Daoy (cell line): ENCODE measurements at places on chromosomes 2 and 18.

GRCh38 chr2:61536572-61537276 is 1.4 kb downstream of the XPO1 start:
- DNase-seq, result peak; percentile 91

GRCh38 chr2:232658217-232658785 is 24.9 kb downstream of the EFHD1 start:
- DNase-seq, result no peak

DNA sequence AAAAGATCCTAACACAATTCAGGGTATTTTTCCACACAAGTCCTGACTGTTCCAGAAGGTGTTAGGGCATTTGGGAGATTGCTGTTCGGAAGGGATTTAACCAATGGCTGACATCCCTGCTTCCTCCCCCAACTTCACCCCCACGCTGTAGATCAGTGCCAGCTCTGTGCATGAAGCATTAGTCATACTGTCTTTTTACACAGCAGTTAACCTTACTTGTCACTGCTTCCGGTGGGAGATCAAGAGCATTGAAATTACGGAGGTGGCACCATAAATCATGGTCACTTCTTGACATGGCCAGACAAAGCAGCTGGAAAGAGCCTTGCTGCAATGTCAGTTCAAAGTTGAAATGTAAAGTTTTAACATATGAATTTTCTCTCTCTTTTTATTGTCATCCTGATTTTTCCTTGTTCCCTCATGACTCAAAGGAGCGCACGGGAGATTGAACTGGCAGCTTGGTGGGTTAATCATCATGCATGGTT is 70.2 kb downstream of the HRH4 start:
- DNase-seq, result peak; percentile 69

DNA sequence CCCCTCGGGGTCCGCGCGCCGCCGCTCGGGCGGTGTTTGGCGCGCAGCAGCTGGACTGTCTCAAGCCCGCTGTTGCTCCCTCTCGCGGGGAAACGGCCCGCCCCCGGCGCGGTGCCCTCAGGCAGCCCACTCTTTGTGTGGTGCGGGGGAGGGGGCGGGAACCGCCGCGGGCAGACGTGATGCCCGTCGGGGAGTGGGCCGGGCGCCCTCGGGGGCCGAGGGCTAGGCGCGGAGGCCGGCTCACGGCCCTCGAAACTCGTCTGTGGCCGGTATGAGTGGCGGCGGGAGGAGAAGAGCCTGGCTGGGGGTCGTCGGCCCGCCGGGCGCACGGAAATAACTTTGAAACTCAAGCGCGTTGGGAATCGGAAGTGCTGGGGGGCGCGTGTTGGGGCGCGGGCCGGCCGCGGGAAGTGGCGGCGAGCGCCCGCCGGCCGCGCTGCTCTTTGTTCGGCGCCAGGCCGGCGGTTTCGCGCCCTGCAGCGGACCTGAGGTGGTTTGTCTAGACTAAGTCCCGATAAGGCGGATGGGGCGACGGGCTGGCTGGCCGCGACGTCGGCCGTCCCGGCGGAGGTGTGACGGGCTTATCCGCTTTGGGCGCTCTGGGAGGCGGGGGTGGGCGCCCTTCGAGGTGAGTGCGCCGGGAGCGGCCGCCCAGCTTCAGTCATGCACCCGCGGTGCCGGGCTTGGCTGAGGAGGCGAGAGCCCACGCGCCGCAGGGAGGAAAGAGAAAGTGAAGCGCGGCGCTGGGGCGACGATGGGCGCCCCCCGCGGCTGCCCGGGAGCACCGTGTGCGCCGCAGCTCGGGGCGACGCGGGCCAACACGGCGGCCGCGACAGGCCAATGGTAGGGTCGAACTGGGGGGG is 679 bp downstream of the PTMA start:
- peak; percentile 48 for DNase-seq

DNA sequence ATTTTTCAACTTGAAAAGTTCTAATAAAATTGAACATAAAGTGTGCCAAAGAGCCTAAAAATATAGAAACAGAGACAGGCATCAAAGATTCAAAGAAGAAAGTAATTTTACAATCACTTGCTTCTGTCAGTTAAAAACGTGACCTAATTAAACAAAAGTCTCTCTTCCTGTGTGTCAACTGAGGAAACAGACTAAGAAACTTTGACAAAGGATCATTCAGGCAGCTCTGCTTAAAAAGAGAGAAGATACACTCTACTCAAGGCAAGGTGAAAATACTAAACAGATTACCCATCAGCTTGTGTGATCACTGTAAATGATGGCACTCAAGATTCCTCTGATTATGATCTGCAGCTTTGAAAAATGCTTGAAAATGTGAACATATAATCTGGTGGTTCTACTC is 47.8 kb downstream of the DYM start:
- no peak for DNase-seq

GRCh38 chr2:10410823-10411437 is 37.2 kb downstream of the ODC1 start:
- no peak for DNase-seq

- DNase-seq, result no peak
These were observed 76.3 kb downstream of the DYNC1I2 start for GRCh38 chr2:171763602-171764001.

DNA sequence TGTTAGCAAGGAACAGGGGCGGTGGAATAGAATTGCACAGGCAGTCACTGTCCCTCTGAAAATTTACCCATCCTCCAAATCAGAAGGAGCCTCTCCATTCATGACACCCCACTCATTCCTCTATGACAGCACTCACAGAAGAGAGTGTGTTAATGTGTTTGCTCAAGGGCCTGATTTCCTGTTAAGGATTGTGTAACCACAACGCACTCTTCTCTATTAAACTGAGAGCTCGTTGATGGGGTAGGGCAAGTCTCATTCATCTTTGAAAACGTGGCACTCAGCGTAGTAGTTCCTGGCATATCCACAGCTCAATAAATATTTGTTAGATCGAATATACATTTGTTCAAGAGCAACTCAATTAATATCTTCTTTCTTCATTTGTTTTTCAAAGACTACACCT is 106.4 kb downstream of the VAPA start:
- DNase-seq, result no peak

- peak; percentile 59 for DNase-seq
These were observed 88.4 kb downstream of the CTIF start for GRCh38 chr18:48627216-48627615.

DNA sequence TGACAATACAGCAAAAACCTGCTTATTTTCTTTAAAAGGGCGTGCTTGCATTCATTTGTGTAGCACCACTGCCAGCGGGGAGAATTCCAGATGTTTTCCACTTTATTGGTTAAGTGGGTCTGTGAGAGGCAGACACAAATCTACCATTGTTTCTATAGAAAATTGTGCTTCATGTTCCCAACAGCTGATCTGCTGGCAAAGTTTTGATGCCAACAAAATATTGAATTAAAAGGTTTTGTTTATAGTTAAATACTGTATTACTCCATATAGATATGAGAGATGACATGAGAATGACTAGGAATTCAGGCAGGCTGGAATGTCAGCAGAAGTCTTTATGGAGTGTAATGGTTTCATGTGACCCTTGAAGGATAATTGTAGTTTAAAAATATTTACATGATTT is 182.7 kb downstream of the MC4R start:
- no peak for DNase-seq

GRCh38 chr2:84496386-84496785 is 19.9 kb upstream of the DNAH6 start:
- no peak for DNase-seq

- no peak for DNase-seq
These were observed 5.7 kb upstream of the STK17B start for GRCh38 chr2:196177124-196177523.

DNA sequence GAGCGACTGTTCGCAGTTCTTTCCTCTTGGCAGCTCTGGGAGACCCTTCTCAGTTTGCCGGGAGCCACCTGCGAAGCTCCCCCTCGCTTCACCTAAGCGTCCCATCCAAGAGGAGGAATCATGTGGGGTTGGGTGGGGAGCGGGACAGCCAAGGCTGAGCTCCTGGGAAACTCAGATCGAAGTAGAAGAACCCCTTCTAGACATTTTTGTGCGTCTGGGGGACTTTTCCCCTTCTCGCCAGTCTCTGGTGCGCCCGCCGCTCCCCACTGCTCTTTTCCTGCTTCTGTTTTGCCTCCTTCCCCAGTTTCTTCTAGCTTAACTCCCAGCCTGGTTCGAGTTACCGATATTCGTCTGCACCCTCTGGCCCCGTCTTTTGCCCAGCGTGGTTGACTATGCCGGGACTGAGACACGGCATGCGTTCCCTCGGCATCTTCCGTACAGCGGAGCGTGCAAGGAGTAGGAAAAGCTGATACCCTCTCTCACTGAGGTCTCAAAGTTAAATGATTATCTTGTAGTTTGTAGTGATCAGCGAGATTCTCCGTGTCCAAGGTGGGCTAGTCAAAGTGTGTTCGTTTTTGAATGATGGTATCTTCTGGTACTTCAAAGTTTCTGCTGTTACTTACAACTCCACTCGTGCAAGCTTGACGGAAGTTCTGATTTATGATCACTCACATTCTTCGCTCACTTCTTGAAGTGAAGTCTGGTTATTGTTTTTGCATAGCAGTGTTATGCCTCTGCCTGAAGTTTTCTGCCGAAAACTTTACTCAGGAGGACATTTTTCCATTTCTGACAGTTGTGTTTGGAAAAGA is 664 bp downstream of the CAMKMT start:
- peak; percentile 58 for DNase-seq

DNA sequence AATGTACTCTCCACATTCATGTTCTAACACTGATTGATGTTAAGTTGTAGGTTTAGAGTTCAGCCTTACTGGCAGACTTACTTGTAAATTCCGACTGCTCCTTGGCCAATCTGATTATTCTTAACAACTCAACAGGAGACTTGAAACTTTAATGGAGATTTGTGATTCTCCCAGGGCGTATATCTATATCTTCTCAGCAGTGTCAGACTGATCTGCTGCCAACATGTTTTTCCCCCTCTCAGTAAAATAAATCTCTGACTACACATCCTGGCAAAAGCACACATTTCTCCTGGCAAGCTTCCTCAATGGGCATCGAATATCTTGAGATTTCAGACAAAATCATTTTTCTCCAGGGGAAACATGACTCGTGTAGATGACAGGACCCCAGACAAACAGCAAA is 1041.2 kb downstream of the DPP10 start:
- no peak for DNase-seq

DNA sequence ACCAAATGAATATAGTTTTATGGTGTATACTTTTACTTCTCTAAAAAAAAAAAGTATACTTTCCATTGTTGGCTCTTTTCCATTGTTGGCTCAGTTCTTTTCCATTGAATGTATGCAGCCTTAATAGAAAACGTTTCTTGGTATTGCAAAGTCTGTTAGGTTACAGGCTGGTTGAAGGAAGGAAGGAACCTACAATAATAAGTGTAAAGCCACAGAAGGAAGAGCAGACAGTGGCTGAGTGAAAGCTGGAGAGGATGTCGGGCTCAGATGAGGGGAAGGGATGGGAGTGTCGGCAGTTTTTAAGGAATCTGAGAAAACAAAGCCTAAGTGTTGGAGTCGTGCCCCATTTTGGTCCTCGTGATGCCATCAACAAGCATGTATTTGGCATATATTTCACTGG is 6.8 kb downstream of the COPS8 start:
- DNase-seq, result no peak
